ENCODE measurements at places on chromosomes 5 and 9. TPM values are rescaled to one million over a fixed set of nuclear protein-coding genes. Genes with fewer than 3 reads are reported as not detected.
A peak's percentile ranks its signal among the peaks of the same experiment; 100 is the strongest.

DNA sequence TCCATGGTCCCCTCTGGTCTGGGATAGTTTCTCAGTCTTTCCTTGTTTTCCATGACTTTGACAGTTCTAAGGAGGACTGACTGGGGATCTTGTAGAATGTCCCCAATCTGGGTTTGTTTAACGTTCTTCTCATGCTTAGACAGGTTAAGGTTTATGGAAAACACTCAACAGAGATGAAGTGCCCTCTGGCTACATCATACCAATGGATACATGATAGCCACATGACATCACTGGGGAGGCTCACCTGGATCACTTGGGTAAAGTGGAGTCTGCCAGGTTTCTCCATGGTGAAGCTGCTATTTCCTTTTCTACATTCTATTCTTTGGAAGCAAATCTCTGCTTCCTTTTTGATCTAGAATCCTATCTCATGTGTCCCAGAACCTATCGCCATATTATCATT lies 23.8 kb upstream of the ALDH1B1 start:
- no peak for DNase-seq
- H3K27me3 ChIP-seq: no peaks in the 10 kb centered on the region
- H3K4me3 ChIP-seq: no peak overlapping the region
- H3K4me1 ChIP-seq: no peaks in the 10 kb centered on the region
- H3K36me3 ChIP-seq: no peaks in the 10 kb centered on the region

GRCh38 chr9:104635456-104635855 lies 17.5 kb upstream of the OR13C9 start:
- no peaks in the 10 kb centered on the region for H3K36me3 ChIP-seq
- H3K27ac ChIP-seq: no peak overlapping the region
- H3K4me1 ChIP-seq: no peaks in the 10 kb centered on the region
- H3K27me3 ChIP-seq: no peaks in the 10 kb centered on the region

DNA sequence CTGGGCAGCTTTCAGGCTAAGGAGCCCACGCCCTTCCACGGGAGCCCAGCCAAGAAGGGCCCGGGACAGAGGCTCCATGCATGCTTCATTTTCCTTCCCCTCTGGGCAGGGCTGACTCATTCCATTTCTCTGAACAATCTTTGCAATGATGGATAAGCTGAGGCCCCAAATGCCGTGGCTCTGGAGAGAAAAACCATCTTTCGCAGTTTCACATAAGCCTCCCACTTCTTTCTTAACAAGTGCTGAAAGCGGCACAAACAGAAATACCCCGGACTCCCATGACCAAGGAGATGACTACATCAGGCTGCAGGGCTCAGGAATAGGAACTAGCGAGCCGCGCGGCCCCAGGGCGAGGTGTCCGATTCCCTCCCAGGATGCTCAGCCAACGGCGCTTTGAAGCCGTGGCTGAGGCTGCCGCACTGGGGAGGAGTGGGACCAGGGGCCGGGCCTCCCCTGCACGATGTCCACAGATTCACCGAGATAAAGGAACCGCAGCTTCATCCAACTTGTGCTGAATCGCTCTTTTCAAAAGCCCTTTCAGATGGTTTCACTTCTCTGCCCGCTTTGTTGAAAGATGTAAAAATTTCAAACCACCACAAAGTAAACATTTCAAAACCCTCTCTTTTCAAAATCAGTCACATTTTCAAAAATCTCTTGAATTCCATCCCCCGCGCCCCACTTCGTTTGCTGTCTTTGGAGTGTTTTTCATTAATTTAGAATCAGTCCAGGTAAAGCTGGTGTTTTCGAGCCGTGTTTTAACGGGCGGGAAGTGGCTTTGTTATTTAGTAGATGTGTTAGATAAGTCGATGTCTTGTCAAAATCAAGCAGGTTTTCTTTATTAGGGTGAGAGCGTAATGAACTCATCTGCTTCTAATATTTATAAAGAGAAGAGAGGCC lies 96.5 kb upstream of the LMX1B start:
- H3K4me3 ChIP-seq: no peak overlapping the region
- H3K27me3 ChIP-seq: no peaks in the 10 kb centered on the region
- no peaks in the 10 kb centered on the region for H3K4me1 ChIP-seq
- no peak overlapping the region for H3K27ac ChIP-seq

- H3K27me3 ChIP-seq: no peaks in the 10 kb centered on the region
- H3K36me3 ChIP-seq: no peaks in the 10 kb centered on the region
Measured at GRCh38 chr9:81565609-81566008, 123.7 kb downstream of the TLE1 start.

The PRRT1B gene
- total RNA-seq: 0.47 TPM

- H3K36me3 ChIP-seq: no peaks in the 10 kb centered on the region
- H3K27me3 ChIP-seq: no peaks in the 10 kb centered on the region
- no peak for DNase-seq
- H3K4me1 ChIP-seq: no peaks in the 10 kb centered on the region
Measured at GRCh38 chr5:98425640-98426039, 347.8 kb upstream of the RGMB start.

The FAM169A gene
- total RNA-seq: 69.2 TPM

The HEMGN gene
- total RNA-seq: 11.8 TPM

The SLC45A2 gene
- 0.93 TPM for total RNA-seq

DNA sequence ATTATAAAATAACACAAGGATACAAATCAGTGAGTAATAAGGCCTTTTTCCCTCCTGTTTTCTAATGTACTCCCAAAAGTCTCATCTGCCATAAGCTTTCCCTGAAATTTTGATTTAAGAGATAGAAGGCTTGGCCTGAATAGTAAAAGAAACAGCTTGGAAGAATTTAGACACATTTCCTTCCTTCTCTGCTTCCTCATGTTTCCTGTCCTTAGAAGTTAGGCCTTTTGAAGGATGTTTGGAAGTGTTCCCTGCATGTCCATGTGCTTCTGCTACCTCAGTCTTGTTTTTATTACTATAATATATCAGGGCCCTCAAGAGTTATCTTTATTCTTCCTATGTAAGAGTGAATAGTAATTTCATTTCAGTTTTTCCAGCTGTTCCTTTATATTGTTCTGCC lies 242.7 kb downstream of the DEPDC1B start:
- no peak overlapping the region for H3K4me3 ChIP-seq
- DNase-seq: no peak
- no peaks in the 10 kb centered on the region for H3K36me3 ChIP-seq

DNA sequence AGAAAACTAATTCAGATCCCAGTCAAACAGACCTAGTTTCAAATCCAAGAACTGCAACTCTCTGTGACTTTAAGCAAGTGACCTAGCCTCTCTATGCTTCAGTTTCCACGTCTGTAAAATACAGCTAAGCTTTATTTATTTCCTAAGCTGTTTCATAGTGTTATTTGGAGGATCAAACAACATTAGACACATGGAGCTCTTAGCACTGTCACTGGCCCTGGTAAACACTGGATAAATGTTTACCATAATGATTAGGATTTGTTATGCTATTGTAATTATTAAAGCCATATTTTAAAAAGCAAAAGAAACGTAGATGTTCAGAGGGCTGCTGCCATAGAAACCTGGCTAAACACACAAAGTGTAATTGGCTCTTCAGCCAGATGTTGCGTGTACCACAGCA lies 26.6 kb upstream of the C5orf58 start:
- H3K4me3 ChIP-seq: no peak overlapping the region
- H3K27ac ChIP-seq: no peak overlapping the region
- no peaks in the 10 kb centered on the region for H3K4me1 ChIP-seq
- no peaks in the 10 kb centered on the region for H3K27me3 ChIP-seq

The PCDHGB2 gene
- 16.6 TPM for total RNA-seq

- no peak overlapping the region for H3K27ac ChIP-seq
- no peak overlapping the region for H3K4me3 ChIP-seq
- H3K27me3 ChIP-seq: no peaks in the 10 kb centered on the region
Measured at GRCh38 chr5:125181159-125181558, 434.7 kb upstream of the ZNF608 start.

DNA sequence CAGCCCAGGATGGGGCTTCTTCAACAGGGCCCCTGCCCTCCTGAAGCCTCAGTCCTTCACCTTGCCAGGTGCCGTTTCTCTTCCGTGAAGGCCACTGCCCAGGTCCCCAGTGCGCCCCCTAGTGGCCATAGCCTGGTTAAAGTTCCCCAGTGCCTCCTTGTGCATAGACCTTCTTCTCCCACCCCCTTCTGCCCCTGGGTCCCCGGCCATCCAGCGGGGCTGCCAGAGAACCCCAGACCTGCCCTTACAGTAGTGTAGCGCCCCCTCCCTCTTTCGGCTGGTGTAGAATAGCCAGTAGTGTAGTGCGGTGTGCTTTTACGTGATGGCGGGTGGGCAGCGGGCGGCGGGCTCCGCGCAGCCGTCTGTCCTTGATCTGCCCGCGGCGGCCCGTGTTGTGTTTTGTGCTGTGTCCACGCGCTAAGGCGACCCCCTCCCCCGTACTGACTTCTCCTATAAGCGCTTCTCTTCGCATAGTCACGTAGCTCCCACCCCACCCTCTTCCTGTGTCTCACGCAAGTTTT lies 23.6 kb downstream of the PCDHGC5 start:
- no peaks in the 10 kb centered on the region for H3K27me3 ChIP-seq
- H3K4me3 ChIP-seq: peak overlapping the region; percentile 54
- peak; percentile 96 for DNase-seq
- H3K36me3 ChIP-seq: no peaks in the 10 kb centered on the region
- H3K27ac ChIP-seq: peak overlapping the region; percentile 67

The TRUB2 gene
- 15.0 TPM for total RNA-seq

The SLC1A3 gene
- 6.6 TPM for total RNA-seq

- H3K27ac ChIP-seq: no peak overlapping the region
- H3K27me3 ChIP-seq: no peaks in the 10 kb centered on the region
- H3K36me3 ChIP-seq: no peaks in the 10 kb centered on the region
- DNase-seq: no peak
Measured at GRCh38 chr9:120182011-120182410, 398.0 kb downstream of the CDK5RAP2 start.

DNA sequence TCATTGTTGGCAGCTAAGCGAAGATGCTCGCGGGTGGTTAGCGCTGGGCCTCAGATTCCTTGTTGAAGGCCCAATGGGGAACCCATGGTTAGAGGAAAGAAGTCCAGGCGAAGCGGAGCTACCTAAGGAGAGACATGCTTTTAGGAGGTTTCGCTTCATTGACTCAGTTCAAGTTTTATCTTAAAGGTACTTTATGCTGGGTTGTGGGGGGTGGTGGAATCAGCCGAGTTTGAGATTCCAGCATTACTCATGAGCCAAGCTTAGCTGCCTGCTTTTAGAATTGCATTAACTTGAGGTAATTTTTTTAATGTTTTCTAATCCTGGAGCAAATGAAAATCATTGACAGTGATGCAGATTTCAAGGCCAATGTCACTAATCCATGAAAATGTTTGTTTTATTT lies 16.1 kb downstream of the MEGF10 start:
- no peaks in the 10 kb centered on the region for H3K27me3 ChIP-seq
- no peaks in the 10 kb centered on the region for H3K4me1 ChIP-seq
- DNase-seq: no peak
- H3K27ac ChIP-seq: no peak overlapping the region
- H3K36me3 ChIP-seq: no peaks in the 10 kb centered on the region
- H3K4me3 ChIP-seq: no peak overlapping the region

The CARD19 gene
- 138 TPM for total RNA-seq

- no peaks in the 10 kb centered on the region for H3K27me3 ChIP-seq
- H3K4me1 ChIP-seq: peaks cover 62% of the 10 kb centered on the region
- DNase-seq: peak; percentile 72
- H3K27ac ChIP-seq: peak overlapping the region; percentile 86
Measured at GRCh38 chr5:150138551-150139265, 16.9 kb downstream of the PDGFRB start.

The ADRB2 gene
- total RNA-seq: 0.79 TPM

The ZBED3 gene
- total RNA-seq: 14.5 TPM

DNA sequence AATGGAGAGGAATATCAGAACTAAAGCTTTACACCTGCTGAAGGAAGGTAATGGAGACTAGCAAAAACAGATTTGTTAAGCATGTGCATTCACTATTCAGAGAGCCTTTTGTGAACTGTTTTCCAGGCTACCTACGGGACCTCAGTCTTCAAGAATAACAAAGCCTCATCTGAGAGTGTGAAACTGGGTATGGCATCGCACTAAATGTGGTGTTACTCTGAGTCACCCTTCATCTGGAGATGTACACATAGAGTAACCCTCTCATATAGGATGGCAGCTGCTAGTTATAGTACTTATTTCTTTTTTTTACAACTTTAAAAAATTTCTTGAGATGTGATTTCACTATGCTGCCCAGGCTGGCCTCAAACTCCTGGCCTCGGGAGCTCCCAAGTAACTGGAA lies 306.8 kb downstream of the ZNF608 start:
- DNase-seq: no peak
- no peaks in the 10 kb centered on the region for H3K27me3 ChIP-seq
- no peaks in the 10 kb centered on the region for H3K36me3 ChIP-seq
- H3K4me1 ChIP-seq: no peaks in the 10 kb centered on the region
- H3K4me3 ChIP-seq: no peak overlapping the region
- H3K27ac ChIP-seq: no peak overlapping the region

- no peaks in the 10 kb centered on the region for H3K27me3 ChIP-seq
- DNase-seq: no peak
- no peaks in the 10 kb centered on the region for H3K36me3 ChIP-seq
- peaks cover 19% of the 10 kb centered on the region for H3K4me1 ChIP-seq
- no peak overlapping the region for H3K4me3 ChIP-seq
- no peak overlapping the region for H3K27ac ChIP-seq
Measured at GRCh38 chr5:6453937-6454560, 5.4 kb downstream of the UBE2QL1 start.

DNA sequence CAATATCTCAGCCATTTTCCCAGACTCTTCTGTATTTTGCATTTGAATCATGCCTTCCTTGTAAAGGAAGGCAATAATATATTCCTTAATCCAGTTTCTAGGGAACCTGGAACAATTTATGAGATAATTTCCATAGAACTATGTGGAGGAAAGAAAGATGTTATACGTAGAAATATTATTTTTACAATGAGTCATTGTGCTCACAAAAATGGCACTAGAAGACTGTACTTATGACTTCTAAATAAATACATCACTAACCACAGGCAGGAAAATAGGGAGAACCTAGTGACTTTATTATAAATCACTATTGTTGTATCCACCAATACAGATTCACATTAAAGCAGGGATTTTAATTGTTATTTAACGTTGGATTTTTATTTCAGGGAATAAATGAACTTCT lies 87.6 kb downstream of the FBXO38 start:
- H3K27me3 ChIP-seq: no peaks in the 10 kb centered on the region
- H3K4me3 ChIP-seq: no peak overlapping the region

GRCh38 chr9:111131211-111131610 lies 92.9 kb upstream of the LPAR1 start:
- H3K27me3 ChIP-seq: no peaks in the 10 kb centered on the region
- H3K36me3 ChIP-seq: no peaks in the 10 kb centered on the region
- no peak for DNase-seq
- H3K27ac ChIP-seq: no peak overlapping the region
- H3K4me3 ChIP-seq: no peak overlapping the region

DNA sequence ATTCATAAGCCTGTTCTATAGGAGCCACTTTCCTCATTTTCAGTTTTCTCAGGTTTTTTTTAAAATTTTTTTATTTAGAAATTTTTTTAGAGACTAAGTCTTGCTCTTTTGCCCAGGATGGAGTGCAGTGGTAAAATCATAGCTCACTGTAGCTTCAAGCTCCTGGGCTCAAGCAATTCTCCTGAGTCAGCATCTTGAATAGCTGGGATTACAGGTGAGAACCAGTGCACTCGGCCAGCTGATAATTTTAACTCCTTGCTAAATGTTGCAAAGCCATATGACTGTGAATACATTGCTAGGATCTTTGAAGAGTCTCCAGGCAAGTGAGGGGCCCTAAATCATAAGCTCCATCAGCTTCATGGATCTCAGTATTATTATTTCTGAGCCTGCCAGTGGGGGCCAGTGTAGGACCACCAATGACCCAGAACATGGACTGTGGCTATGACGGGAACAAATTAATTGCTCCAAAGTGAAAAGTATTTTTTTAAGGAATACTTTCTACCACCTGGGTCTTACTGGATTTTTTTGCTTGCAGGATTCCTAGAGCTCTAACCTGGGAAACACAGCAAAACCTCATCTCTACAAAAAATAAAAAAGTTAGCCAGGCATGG lies 5.7 kb upstream of the GAPVD1 start:
- DNase-seq: no peak
- H3K27ac ChIP-seq: no peak overlapping the region
- no peaks in the 10 kb centered on the region for H3K36me3 ChIP-seq
- H3K4me3 ChIP-seq: no peak overlapping the region
